ENCODE measurements at places on chromosomes 13 and 19. TPM values are rescaled to one million over a fixed set of nuclear protein-coding genes. Genes with fewer than 3 reads are reported as not detected.

DNA sequence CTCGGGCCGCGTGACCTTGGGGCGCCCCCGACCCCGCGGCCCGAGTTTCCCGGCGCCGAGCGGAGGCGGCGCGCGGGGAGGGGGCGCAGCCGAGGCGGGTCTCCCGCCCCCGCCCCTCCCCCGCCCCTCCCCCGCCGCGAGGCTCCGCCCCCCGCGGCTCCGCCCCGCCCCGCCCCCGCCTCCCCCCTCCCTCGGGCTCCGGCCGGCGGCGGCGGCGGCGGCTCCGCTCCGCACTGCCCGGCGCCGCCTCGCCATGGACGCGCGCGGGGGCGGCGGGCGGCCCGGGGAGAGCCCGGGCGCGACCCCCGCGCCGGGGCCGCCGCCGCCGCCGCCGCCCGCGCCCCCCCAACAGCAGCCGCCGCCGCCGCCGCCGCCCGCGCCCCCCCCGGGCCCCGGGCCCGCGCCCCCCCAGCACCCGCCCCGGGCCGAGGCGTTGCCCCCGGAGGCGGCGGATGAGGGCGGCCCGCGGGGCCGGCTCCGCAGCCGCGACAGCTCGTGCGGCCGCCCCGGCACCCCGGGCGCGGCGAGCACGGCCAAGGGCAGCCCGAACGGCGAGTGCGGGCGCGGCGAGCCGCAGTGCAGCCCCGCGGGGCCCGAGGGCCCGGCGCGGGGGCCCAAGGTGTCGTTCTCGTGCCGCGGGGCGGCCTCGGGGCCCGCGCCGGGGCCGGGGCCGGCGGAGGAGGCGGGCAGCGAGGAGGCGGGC, at the start of gene HCN2:
Gene HCN2, plus strand, starts transcription at position 189 of the 703 bp plus-strand sequence. Its CDS starts 65 bp downstream, at position 254.
- DNase-seq: no peak

DNA sequence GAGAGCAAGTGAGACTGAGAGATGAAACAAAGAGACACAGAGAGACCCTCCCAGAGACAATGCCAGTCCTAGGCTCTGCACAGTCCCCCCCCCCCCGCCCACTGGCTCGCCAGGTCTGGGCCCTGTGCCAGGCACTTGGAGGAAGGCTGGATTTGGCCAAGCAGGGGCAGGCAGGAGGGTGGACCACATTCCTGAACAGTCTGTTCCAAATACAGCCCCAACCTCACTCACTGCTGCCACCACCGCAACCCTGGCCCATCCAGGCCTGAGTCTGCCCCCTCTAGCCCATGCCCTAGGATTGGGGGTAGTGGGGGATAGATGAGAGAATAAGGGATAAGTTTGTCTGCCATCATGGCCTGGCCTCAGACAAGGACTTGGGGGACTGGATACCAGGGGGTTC, 19.0 kb downstream of the CYP2F1 start:
- DNase-seq: no peak

- DNase-seq: no peak
These were observed 84.5 kb upstream of the UFM1 start for GRCh38 chr13:38265132-38265497.

DNA sequence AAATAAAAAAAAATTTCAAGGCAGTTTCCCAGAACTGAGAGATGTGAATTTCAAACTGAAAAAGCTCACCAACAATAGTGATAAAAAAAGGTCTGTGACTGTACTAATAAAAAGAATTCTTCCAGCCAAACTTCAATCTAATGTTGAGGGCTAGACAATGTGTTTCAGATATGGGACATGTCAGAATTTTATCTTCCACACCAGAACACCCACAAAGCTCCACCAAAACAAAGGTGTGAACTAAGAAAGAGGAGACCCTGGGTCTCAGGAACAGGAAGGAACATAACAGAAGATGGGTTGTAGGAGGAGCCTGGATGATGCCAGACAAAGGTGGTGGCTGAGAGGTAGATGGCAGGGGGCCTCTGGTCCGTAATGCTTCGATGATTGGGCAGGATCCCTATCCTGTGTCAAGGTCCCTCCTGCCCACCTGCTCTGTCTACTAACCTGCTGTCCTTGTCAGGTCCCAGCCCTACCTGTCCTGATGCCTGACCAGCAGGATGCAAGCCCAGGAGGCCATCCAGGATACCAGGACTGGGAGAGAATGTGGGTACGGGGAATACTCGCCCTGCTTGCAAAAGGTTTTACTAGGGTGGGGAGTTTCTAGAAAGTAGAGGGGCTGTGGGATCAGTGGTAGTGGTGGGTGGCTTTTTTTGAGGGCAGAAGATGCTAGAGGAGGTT, 4.5 kb downstream of the MZF1 start:
- no peak for DNase-seq

MTUS2 gene
- total RNA-seq: 0.05 TPM
